ENCODE measurements at places on chromosomes 5 and 9.
A peak's percentile ranks its signal among the peaks of the same experiment; 100 is the strongest.

GRCh38 chr5:131288328-131288727 is 24.5 kb downstream of the CDC42SE2 start:
- DNase-seq = no peak

GRCh38 chr5:103808464-103809106 is 246.0 kb upstream of the NUDT12 start:
- no peak for DNase-seq

GRCh38 chr9:89751079-89751825 is 146.4 kb downstream of the GADD45G start:
- DNase-seq = no peak

GRCh38 chr9:88460587-88461332 is 72.5 kb downstream of the SPIN1 start:
- no peak for DNase-seq

DNA sequence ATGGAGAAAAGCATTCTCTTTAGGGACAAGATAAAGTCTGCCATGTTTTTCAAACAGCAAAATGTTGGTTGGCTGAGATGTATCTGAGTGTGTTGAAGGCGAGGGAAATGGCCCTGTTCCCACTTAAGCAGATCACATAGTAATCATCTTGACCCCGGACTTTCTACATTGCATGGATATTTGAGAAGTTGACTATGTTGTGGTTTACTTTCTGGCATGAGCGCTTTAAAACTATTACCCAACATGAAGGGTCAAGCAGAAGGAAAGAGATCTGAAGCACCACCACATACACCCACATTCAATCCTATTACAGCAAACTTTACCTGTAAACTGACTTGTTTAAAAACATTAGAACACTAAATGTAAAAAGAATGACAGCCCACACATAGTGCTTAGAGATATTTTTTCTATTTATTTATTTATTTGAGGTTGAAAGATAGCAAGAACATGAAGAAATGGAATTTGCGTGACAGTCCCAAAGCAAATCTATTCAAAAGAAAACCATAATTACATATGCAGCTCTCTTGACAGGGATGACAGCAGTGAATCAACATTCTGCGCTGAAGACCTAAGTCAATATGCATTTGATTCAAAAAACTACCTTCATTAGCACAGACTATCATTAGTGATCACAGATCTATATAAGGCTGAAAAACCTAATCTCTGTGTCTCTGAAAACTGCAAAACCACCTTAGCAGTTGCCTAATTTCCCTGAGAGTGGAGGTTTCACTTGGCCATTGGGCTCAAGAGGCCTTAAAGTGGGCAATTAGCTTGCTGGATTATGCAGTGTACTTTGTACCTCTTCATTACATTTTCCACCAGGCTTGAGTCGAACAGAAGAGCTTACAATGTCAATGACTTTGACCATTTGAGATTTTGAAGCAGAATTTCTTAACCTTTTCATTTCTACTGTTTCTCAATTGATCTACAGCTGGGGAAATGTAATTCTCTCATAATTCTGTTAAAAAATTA is 195.0 kb downstream of the PDE4D start:
- DNase-seq = no peak

GRCh38 chr9:9783211-9783610 is 829.6 kb downstream of the PTPRD start:
- DNase-seq = no peak

GRCh38 chr5:133458435-133458834 is 153.9 kb downstream of the FSTL4 start:
- no peak for DNase-seq

- DNase-seq = no peak
These were observed 1.3 kb upstream of the SUSD3 start for GRCh38 chr9:93057042-93057702.

GRCh38 chr9:11726659-11727058 is 966.5 kb upstream of the TYRP1 start:
- no peak for DNase-seq

- DNase-seq = no peak
These were observed 96.0 kb upstream of the SLC12A2 start for GRCh38 chr5:127987354-127988145.

DNA sequence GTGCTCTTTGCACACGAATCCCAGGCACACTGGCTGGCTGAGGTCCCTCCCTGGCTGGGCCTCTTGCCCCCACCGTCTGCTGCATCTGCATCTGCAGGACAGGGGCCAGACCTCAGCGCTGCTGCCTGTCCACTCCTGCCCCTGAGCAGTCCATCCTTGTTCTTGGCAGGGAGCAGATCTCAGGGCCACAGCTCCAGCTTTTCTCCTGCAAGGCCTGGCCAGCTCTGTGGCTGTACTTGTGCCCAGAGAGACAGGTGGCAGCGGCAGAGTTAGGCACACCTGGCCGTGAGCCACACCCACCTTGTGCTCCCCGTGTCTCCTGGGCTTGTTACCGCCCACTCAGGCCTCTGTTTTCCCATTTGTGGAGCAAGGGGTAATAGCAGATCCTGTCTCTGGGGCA is 13.9 kb downstream of the NEK6 start:
- DNase-seq = no peak

- no peak for DNase-seq
These were observed 14.3 kb upstream of the MARCHF6 start for GRCh38 chr5:10339058-10339811.

DNA sequence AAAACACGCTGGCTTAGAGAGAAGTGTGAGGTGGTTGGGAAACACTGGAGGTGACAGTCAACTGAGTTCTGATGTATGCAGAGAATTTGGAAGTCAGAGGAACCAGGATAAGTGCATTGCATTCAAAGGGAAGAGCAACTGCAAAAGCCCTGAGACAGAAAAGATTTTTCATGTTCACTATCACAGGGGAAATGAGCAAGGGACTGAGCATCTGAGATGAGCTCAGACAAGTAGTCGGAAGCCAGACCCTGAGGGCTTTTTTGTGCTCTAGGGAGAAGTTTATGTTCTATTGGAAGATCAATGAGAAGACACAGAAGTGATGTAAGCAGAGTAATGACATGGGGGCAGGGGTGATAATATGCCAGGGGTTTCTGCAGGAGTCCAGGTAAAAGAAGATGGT is 97.5 kb downstream of the HTR4 start:
- DNase-seq = no peak

- no peak for DNase-seq
These were observed 21.8 kb downstream of the CTNNAL1 start for GRCh38 chr9:108991479-108991878.

DNA sequence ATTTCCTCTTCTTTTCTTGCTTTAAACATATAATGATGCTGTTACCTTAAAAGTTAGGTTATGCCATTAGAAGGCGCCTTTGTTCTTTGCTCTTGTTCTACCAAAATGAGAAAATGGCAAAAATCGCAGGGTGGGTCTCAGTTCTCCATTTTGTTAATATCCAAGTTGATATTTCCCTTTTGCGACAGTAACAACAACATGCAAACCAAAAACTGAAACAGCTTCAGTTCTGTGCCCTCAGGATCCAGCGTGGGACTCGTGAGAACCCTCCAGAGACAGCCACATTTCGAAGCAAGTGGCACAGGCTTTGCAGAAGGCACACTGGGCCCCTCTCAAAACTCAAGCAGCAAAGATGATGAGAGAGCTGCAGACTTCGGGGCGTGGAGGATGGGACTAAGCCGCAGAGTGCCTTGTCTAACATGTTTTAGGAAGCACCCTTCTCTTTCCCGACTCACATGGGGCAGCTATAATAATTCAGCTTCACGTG is 33.0 kb upstream of the LCP2 start:
- DNase-seq = peak; percentile 22

DNA sequence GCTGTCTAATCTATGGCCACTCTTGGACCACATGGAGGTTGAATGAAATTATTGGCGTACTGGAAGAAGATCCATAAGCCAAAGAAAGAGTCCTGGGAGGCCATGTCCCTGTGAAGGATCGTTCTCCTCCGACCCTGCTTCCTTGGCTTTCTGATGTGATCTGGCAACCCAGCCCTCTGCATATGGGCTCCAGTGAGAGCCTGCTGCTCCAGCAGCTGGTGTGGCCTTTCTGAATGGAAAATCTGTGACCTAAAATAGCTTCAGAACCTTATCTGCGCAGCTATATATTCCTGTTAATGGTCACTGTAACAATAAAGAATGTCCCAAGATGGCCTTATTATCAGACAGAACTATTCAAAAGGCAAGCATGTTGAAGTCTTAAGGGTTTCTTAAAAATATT is 40.2 kb upstream of the PHF2 start:
- no peak for DNase-seq

- DNase-seq = no peak
These were observed 378.9 kb downstream of the ELAVL2 start for GRCh38 chr9:23447166-23447565.

DNA sequence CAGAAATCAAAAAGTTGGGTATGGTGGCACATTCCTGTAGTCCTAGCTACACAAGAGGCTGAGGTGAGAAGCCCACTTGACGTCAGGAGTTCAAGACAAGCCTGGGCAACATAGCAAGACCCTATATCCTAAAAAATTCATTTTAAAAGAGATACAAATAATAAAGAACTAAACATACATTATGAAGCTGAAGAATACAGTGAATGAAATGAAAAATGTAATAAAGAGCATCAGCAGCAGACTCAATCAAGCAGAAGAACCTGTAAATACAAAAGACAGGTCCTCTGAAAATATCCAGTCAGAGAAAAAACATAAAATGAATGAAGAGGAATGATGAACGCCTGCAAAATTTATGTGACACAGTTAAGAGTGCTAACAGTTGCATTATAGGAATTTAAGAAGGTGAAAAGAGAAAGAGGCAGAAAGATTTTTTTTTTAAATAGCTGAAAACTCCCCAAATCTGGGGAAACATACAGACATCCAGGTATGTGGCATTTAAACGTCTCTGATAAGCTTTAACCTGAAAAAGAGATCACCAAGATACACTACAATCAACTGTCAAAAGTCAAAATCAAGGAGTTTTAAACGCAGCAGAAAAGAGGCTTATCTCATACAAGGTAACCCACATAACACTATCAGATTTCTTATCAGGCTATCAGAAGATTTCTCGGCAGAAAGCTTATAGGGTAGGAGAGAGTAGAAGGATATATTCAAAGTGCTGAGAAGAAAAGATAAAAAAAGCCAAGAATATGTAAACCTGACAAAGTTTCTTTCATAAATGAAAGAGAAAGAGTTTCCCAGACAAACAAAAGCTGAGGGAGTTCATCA is 57.6 kb downstream of the PRRC1 start:
- DNase-seq = no peak

DNA sequence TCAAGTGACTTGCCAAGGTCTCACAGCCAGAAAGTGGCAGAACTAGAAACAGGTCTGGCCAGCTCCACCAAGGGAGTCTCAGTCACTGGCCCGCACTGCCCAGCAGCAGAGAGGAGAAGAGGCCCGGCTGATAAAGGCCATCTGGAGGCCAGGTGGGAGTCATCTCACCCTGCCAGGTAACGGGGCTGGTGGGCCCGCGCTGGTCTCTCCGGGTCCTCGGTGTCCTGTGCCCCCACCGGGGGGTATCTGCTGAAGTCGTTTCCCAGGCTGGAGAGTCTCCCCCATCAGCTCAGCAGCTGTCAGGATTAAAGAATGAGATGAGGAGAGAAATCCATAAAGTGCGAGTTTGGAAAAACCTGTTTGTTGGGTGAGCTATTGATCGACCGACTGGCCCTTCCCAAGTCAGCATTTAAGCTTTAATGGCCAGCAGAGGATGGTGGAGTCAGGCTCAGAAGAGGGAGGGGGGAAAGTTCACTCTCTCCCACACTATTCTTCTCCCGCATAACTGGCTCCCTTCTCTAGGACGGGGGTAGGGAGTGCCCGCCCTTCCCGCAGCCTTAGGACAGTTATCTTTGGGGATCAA is 30.3 kb downstream of the LMX1B start:
- no peak for DNase-seq
